SK-MEL-5 (cell line): ENCODE measurements at places on chromosomes 2 and 18.
A peak's percentile ranks its signal among the peaks of the same experiment; 100 is the strongest.

- DNase-seq, result no peak
Observed at GRCh38 chr2:100981011-100981410, 21.1 kb upstream of the RPL31 start.

- peak; percentile 70 for DNase-seq
Observed at GRCh38 chr2:68594674-68595492, 48.5 kb upstream of the PROKR1 start.

DNA sequence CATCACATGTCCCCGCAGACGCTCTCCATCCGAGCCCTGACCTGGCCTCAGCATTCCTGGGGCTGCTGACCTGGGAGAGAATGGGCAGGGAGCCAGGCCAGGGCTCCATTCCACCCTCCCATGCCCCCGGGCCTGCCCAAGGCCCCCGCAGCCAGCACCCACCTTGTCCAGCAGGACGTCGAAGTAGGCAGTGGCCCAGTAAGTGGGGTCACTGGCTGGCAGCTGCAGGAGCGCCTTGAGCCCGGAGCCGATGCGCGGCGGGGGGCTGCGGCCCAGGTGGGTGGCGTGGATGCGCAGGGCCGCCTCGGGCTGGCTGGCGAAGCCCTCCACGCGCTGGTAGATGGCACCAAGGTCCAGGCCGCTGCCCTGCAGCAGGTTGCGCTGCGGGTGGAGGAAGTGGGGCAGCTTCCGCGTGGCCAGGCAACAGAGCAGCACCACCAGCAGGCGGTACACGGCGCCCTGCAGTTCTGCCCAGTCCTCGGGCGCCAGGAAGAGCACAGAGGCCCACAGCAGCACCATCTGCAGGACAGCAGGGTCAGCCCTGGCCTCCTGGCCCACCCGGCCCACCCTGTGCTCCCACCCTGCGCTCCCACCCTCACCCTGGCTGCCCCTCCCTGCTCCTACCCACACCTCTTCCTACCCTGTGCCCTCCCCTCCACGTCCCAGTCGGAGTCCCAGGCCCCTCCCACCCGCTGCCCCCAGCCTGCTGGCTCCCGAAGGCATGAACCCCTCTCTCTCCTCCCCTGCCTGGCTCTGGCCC, 7.6 kb downstream of the MAB21L4 start:
- DNase-seq, result no peak

- no peak for DNase-seq
Observed at GRCh38 chr2:99900556-99900955, 241.8 kb downstream of the AFF3 start.

DNA sequence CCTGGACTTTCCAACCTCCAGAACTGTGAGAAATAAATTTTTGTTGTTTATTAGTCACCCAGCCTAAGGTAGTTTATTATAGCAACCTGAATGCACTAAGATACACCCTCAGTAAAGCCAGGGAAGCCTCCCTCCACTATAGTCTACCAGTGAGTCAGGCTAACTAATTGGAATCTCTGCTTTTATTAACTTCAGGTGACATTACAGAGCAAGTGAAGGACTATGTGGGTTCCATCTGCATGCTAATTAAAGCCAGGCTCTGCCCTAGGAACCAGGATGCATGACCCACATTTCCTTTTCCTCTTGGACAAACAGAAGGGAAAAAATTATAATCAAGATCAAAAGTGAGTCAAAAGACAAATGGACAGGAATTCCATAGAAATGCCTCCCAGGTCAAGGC, 56.1 kb downstream of the ZC3H8 start:
- DNase-seq, result no peak

- no peak for DNase-seq
Observed at GRCh38 chr2:30704309-30705020, 102.8 kb downstream of the CAPN13 start.

GRCh38 chr2:66305718-66306117, 129.2 kb upstream of the MEIS1 start:
- peak; percentile 99 for DNase-seq

DNA sequence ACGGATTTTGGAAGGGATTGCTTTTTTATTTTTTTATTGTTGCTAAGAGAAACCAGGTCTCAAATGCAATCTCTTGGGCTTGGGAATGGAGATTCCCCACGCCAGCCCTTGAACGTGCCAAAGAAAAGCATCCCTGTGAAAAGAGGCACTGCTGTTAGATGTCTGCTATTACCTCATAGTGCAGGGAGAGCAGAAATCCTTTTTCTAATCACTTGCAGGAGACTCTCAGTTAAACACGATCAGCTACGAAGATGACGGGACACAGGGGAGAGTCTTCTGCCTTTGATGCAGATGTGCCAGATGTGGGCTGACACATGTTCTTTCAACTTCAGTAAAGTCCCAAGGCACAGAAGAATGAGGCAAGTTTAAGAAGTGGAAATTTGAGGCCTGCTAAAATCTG, 381.6 kb upstream of the TRIB2 start:
- DNase-seq, result no peak

DNA sequence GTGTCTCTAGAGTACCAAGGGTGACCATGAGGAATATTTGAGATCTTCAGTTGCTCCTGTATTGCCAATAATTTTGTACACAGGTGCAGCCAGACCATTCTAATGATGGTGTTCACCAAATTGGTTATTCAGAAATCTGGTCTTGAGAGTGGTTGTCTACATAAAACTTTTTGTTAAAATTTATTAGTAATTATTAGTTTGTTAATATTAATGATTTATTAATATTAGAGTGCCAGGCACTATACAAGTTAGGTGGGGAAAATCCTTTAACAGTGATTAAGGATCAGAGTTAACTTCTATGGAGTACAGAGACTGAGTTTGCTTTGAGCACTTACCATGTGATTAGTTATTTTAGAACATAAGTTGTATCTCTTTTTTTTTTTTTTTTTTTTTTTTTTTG, 9.0 kb downstream of the EIF5B start:
- DNase-seq, result no peak

DNA sequence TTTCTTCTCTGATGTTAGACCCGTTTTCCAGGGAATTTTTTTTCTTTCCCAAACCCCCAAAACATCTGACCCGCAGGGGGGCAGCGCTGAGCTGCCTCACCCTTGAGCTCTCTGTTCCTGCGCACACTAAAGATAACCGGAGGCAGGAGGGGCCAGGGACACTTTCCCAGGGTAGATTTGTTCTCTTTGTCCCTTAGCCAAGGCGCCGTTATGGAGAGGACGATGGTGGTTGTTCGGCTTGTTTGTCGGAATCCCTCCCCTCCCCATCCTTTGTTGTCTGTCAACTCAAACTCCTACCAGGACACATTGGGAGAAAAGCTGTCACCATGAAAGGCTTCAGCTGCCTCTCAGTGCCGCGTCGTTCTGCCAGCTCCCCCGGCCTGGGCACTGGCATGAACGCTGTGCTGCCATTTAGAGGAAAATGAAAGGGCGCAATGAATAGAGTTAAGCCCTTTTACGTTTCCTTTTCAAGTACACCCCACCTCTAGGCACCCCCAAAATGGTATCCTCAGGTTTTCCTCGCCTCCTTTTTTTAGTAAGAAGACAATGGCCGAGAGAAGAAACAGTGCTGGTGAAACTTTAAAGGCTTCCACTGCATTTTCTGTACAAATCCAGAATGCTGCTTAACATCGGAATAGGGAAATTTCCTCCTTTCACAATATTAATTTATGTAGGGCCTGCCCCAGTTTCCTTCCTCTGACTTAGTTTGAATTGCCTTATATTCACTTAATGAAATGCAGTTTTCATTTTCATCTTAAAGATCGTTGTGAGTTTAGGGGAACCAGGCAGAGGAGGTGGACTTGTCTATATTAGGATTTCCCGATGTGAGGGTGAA, 62.1 kb downstream of the RND3 start:
- no peak for DNase-seq

- no peak for DNase-seq
Observed at GRCh38 chr2:105405291-105405690, 6.4 kb upstream of the FHL2 start.
